ENCODE measurements at places on chromosomes 6 and 20.

GRCh38 chr6:16316741-16317251 is 78.4 kb downstream of the GMPR start:
- DNase-seq: no peak

DNA sequence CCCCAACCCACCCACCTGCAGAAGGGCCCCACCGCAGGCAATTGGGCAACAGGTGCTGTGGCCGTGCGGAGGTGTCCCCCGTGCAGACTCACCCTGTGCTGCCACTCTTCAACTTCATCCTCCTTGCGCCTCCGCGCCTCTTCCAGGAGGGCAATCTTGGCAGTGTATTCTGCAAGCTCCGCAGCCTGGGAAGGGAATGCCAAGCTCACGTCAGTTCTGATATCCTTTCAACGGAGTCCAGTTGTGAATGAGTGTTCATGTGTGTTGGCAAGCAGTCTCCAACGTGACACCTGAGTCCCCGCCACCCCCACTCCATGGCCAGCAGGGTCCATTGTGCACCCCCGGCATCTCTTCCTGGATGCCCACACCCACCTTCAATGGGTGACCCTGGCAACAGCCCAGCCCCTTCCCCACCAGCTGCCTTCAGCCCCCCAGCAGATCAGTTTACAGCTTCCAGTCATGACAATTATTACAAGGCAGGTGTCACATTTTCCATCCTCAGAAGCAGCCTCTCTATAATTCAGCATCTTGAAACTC is 49.9 kb downstream of the EZR start:
- no peak for DNase-seq

DNA sequence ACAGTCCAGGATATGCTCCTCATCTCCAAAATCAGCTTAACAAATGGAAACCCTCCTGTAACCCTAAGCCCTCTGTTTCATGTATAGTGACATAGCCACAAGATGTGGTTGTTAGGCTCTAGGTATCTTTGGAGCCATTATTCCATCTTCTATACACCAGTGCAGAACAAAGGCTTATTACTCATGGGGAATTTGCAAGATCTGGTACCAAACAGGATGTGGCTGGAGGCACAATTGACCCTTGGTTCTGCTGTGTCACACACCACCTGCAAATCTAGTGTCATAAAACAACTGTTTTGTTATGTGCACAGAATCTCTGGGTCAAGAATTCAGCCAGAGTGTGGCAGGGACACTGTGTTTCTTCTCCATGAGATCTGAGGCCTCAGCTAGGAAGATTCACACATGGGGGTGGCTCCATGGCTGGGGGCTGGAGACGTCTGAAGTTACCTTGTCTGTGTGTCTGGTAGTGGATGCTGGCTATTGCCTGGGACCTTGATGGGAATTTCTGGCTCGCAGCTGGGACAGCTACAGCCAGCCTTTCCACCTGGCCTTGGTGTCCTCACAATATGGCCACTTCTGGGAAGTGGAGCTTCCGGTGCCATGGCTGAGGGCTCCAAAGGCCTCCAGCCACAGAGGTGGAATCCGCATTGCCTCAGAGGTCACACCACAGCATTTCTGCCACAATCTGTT is 369.9 kb downstream of the CDH26 start:
- DNase-seq: no peak

DNA sequence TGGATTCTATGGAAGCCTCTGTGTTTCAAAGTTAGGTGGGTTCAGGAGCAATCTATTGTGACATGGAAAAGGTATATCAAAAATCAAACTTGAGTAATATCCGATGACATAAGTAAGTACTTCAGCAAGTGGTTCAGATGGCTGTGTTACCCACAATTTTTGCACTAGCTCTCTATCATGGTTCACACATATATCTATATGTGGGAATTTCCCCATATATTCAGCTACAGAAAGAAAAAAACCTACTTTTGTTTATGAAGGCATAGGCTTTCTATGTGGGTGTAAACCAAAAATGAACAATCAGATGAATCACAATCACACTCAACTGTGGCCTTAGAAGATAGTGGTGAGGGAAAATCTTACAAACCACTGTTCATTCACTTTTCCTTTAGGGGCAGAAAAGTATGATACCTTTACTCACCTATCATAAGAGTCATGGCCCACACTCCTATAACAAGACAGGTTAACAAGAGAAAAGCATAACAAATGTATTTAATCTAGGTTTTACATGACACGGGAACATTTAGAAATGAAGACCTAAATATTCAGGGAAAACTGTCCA is 449.6 kb upstream of the HTR1E start:
- no peak for DNase-seq

- DNase-seq: no peak
Measured at GRCh38 chr20:35341366-35342028, 49.3 kb upstream of the FAM83C start.

- DNase-seq: no peak
Measured at GRCh38 chr6:160871320-160871719, 120.2 kb upstream of the MAP3K4 start.

- no peak for DNase-seq
Measured at GRCh38 chr20:10670501-10671220, 3.1 kb downstream of the JAG1 start.

- DNase-seq: no peak
Measured at GRCh38 chr6:116556814-116557415, 3.4 kb downstream of the CALHM4 start.

DNA sequence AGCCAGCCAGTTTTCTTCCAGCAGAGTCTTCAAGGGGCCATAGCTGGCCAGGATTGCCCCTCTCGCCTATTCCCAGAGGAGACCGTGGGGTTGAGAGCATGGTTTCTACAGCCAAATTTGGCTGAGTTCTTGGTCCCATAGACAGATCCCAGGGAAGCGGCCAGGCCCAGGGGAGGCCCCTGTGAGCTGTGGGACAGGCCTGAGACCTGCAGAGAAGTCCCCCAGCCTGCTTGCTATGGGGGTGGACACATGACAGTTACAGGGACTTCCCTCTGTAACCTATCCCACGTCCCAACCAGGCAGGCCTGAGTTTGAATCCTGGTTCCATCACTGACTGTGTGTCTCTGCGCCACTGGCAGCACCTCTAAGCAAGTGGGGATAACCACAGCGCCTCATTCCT is 2.6 kb downstream of the TCF15 start:
- no peak for DNase-seq

- DNase-seq: no peak
Measured at GRCh38 chr20:40583636-40584035, 105.4 kb downstream of the MAFB start.

DNA sequence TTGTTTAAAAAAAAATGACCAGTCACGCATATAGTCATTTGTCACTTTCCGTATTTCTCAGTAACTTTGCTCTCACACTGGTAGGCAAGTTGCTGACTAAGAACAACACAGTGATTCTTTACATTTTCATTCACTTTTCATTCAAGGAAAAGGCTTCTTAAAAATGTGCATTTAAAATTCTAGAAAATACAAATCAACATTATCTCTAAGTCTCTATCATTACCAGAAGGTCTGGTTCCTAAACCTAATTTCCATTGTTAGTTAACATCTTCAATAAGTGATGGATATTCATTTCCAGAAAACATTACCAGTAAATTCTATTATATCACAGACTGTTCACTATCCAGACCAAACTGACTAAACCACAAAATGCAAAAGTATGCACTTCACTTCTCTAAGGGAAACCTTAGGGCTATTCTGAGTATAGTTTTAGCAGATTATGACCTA is 115.3 kb downstream of the AHI1 start:
- no peak for DNase-seq

DNA sequence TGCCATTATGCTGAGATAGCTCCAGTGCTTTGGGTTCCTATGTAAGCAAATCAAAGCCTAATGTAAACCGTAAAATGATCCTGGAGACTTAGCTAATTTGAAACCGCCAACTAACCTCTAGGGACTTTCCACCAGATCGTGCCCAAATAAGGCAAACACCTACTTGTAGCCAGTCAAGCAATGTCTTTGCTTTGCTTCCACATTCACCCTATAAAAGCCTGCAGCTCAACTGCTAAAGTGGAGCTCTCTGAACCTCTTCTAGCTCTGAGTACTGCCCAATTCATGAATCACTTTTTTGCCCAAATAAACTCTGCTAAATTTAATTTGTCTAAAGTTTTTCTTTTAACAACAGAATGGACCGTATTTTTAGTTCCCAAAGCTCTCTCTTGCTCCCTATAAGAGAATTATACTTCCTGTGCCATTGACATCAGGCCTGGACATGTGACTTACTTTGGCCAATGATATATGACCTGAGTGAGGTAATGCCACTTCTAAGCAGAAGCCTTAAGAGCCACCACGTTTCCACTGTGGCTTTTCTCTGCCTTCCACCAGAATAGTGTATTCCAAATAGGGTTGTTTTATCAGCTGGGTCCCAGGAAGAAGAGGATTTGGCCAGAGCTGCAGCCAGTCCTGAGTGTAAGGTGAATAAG is 34.8 kb upstream of the PSMF1 start:
- DNase-seq: no peak

DNA sequence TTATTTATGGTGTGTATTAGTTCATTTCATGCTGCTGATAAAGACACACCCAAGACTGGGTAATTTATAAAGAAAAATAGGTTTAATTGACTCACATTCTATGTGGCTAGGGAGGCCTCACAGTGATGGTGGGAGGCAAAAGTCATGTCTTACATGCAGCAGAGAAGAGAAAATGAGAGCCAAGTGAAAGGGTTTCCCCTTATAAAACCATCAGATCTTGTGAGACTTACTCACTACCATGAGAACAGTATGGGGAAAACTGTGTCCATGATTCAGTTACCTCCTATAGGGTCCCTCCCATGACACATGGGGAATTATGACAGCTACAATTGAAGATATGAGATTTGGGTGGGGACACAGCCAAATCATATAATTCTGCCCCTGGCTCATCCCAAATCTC is 150.0 kb upstream of the AHI1 start:
- no peak for DNase-seq

GRCh38 chr6:53960311-53960710 is 150.9 kb upstream of the MLIP start:
- DNase-seq: no peak

DNA sequence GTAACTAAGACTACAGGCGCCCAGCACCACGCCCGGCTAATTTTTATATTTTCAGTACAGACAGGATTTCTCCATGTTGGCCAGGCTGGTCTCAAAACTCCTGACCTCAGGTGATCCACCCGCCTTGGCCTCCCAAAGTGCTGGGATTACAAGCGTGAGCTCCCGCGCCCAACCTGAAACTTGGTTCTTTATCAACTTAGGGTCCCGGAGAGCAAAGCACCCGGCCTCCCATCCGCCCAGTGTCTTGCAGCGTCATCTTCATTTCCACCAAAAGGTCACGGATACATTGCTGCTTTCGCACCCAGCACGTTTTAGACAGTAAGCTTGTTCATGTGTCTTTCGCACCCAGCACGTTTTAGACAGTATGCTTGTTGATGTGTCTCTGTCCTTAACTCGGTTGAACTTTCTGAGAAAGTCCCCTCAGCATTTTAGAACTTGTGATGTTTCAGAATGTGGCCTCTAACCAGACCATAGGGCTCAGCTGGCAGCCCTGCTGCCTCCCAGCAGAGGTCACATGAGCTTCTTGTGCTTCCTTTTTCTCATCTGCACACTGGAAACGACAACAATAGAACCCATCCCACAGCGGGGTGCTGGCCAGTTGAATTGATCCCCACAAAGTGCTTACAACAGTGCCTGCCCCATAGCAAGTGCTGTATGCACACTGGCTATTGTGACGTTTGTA is 48.8 kb downstream of the PRR18 start:
- no peak for DNase-seq

DNA sequence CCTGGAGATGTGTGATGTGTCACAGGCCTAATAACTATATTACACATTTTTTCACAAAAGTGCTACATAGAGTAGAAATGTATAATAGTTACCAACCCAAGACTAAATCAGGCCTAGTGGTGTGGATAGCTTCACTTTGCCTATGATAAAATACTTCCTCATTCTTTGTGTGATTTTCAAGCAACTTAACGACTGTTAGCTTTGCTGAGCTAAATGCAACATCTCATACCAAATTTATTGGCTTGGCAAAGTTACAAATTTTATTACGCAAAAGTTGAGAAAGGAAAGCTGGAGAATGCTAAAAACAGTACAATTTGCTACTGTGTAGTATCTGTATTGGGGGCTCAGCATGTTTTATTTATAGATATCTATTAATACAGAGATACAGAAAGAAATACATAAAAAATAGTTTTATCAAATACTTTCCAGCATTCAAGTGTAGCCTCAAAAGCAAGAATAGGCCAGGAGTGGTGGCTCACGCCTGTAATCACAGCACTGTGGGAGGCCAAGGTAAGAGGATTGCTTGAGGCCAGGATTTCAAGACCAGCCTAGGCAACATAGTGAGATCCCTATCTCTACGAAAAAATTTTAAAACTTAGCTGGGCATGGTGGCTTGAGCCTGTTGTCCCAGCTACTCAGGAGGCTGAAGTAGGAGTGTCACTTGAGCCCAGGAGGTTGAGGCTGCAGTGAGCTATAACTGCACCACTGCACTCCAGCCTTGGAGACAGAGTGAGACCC is 3.6 kb upstream of the EDN1 start:
- DNase-seq: no peak

- no peak for DNase-seq
Measured at GRCh38 chr6:122072014-122072647, 327.3 kb upstream of the HSF2 start.

- no peak for DNase-seq
Measured at GRCh38 chr6:162198076-162198475, 529.5 kb downstream of the PRKN start.

- DNase-seq: no peak
Measured at GRCh38 chr6:33029328-33030184, 20.2 kb upstream of the HLA-DOA start.

GRCh38 chr6:33978412-33979150 is 167.3 kb downstream of the GRM4 start:
- DNase-seq: no peak

DNA sequence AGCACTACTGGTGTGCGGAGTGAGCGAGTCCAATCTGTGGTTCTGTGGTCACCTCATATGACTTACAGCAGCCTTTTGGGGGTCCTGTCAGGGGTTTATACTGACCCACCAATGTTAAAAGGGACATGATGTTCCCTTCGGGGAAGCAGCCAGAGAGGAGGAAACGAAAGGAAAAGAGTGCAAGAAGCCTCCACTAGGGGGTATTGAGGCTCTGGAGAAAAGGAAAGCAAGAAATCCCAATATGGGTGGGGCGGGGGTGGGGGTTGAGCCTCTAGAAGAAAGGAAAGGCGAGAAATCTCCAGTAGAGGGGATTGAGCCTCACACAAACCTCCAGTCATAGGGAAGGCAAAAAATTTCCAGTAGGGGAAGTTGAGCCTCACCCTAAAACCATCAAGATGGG is 249.3 kb upstream of the ECI2 start:
- DNase-seq: no peak

GRCh38 chr6:101015541-101015940 is 134.4 kb upstream of the ASCC3 start:
- DNase-seq: no peak

GRCh38 chr20:62652041-62652893 is 10.0 kb downstream of the SLCO4A1 start:
- DNase-seq: no peak

DNA sequence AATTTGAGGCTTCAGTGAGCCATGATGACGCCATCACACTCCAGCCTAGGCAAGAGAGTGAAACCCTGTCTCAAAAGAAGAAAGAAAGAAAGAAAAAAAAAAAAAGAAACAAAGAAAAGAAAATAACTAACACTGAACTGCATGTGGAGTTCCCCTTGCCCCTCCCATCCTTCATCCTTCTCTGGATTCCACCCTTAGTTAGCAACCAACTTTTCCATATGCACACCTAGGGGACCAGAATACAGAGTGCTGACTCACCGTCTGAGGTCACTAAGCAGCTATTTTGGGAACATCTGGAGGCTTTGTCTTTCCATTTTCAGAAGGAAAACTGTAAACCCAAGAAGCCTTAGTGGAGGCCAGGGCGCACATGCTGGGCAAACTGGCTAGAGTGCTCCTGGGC is 257.4 kb downstream of the MAFB start:
- no peak for DNase-seq

Data from cortex of kidney (tissue), 1 donor.